GM19239 (cell line): ENCODE measurements at places on chromosomes 16 and 17.

DNA sequence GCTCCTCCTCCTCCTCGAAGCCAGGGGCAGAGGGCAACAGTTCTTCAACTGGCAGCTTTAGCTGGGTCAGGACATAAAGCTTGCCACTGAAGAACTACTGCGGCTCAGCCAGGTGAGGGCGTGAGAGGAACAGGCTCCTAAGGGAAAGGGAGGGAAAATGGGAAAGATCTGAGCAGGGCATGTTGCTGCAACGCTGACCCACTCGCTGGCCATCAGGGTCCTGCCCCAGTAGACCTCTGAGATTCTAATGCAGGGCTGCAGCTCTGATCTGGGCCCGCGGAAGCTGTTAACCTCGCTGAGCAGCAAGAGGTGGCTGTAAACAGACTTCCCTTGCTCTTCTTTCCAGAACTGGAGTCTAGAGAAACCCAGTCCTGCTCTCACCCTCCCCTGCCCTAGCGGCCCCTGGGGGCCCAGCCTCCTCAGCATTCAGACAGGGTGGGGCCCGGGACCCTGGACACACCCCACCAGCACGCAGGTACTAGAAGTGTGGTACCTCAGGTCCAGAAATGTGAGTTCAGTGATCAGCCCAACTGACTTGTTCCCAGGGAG lies 3.8 kb upstream of the TLCD2 start:
- DNase-seq, result no peak

- DNase-seq, result peak; percentile 82
These were observed 891 bp downstream of the CORO1A start for GRCh38 chr16:30184096-30184890.

GRCh38 chr17:73269791-73270190 lies 8.1 kb upstream of the CPSF4L start:
- no peak for DNase-seq

DNA sequence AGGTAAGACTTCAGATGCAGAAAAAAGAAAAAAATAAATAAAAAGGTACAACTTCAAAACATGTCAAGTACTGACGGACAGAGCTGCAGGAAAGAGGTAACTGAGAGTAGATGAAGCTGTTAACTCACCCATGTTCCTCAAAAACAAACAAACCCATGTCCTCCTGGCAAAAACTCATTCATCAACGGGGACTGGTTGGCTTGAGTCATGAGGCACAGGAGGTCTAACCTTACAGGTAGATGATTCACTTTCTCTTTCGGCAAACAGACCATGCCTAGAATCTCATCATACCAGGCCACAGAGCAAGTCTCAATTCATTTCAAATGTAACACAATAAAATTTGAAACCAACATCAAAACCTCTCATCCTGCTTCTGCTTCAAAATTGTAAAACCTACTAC lies 12.3 kb upstream of the FASN start:
- DNase-seq, result no peak

DNA sequence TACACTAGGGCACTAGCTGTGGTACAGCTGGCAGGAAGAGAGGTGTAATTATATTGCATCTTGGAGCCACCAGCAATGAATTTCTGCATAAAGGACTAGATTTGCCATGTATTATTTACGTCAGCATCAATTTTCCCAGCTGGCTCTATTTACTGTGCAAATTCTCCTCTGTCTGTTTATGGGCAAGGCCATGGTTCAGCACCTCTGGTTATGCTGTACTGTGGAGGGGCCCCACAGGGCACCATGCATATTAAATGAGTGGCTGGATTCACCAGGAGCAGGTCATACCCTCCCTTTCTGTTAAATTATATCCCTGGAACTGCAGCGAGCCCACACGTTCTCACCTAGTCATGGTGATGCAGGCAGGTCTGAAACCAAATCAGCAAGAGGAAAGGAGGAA lies 19.8 kb downstream of the RAD51D start:
- DNase-seq, result no peak

DNA sequence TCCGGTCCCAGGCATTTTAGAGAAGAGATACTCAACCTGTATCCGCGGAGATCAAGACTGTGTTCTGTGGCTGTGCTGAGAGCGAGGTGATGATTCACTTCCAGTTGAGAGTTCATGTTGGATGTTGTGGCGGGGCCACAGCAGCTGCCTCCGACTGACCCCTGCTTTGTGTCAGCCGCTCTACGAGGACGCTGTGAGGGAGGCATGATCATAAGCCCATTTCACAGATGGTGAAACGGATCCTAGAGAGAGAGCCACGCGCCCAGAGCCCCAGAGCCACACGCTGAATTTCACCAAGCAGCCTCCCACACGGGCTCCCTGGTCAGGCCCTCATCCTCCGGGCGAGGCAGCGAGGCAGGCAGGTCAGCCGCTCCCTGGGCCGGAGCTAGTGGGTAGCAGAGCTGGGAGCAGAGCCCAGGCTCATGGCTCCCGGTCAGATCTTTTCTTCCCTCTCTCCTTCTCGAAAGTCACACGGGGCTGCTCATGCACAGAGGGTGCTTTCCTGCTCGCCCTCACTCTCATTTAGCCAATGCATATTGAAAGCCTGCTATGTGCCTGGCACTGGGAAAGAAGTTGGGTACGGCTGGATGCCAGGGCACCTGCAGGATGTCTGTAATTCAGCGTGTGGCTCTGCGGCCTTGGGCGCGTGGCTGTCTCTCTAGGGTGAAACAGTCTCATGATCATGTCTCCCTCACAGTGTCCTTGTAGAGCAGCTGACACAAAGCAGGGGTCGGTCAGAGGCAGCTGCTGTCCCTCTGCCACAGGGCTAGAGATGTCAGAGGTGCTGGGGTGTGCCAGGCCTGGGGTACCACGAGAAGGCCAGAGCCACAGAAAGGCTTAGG lies 155.6 kb upstream of the CHMP6 start:
- no peak for DNase-seq

GRCh38 chr16:19006446-19007315 lies 22.9 kb downstream of the TMC7 start:
- no peak for DNase-seq

DNA sequence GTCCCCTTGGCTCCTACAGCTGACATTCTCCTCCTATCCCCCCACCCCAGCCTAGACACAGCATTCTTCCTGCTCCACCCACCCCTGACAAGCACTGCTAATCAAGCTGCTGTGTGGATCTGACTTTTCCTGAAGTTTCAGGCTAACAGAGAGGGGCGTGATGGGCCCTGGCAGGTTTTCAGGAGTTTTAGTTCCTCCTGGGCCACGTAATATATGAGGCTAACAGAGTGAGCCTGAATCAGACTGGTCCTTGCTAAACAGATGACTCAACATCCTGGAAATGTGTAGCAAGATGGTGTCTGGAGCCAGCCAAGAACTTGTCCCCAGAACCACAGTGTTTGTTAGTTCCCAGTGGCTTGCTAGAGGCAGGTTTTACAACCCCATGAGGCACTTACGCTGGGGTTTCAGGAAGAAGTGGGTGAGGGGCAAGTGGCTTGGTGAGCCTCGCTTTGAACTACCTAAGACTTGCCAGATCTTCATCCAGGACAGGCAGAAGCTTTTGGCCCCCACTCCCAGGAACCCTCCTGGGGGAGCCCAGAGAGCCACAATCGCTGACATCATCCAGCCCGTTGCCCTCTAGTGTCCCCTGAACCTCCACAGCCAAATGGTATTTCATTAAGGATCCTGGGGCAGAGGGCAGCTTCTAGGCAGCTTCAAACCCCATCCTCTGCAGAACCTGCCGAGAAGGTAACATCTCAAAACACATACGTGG lies 15.9 kb downstream of the TMEM92 start:
- DNase-seq, result no peak

GRCh38 chr17:71709271-71709890 lies 411.4 kb upstream of the SOX9 start:
- DNase-seq, result no peak

DNA sequence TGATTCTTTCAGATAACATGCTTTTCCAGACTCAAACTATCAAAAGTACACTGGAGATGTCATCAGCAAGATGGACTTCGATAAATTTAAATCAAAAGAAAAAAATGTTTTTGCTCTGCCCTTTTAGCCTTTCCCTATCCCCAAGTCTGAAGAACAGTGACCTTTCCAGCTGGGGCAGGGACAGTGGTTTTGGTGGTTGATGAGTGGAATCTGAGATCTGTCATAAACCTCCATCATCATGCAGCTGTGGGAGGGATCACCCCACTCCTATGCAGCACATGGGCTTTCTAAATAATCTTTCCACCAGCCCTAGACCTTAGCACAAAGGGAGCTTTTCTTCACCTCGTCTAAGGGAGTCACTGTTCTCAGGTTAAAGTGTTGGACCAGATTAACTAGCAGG lies 869.5 kb upstream of the SOX9 start:
- no peak for DNase-seq

GRCh38 chr16:90015586-90016338 lies 3.5 kb downstream of the DBNDD1 start:
- DNase-seq, result no peak

DNA sequence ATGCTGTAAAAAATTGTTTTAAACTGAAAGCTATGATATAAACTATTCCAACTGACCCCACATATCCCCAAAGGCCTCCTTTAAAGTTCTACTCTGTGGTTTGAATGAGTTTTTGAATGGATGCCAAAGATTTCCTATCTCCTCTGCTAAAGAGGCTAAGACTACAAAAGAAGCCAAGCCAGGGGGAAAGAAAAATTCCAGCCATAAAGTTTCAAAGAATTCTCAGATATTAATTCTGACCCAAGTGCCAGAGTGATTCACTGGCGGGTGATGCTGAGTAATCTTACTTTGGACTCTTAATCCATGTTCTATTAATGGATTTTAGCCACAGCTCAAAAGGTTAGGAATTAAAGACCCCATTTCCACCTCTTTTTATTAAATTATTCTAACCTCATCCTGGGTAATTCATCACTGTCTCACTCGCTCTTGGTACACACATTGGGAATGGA lies 60.7 kb downstream of the HS3ST3A1 start:
- no peak for DNase-seq

DNA sequence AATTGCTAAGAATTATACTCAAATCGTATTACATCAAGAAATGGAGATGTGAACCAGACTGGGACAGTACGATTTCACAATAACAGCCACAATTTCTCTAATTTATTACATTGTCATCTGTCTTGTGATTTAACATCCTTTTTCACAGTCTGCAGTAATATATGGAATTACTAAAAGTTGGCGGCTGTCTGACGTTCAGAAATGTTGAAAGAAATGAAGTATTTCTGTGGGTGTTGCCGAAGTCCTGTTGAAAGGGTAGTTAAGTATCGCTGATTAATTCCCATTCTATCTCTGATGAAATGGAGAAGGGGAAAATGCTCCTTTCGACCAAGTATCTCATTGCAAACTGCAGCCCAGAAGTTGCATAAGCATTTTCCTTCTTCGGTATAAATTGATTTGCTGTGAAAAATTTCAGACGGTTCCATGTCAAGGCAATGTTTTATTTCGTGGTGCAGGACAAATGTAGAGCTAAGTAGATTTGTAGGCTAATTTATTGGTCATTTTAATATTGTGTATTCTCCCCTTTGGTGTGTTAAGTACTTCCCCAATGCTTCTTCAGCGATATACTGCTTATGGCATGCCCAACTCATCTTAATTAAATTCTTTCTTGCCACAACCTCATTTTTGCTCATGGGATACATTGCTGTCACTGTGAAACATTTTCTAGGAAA lies 775.2 kb upstream of the RBFOX1 start:
- DNase-seq, result no peak

DNA sequence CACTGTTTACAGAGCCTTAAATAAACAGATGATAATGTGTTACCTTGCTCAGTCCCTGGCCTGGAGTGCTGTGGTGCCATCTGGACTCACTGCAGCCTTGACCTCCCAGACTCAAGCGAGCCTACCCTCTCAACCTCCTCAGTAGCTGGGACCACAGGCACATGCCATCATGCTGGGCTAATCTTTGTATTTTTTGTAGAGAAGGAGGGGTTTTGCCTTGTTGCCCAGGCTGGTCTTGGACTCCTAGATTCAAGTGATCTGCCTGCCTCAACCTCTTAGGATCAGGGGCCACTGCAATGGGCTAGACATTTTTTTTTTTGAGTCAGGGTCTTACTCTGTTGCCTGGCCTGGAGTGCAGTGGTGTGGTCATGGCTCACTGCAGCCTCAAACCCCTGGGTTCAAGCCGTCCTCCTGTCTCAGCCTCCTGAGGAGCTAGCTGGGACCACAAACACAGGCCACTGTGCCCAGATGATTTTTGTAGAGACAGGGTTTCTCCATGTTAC lies 5.0 kb upstream of the NAGLU start:
- DNase-seq, result no peak

DNA sequence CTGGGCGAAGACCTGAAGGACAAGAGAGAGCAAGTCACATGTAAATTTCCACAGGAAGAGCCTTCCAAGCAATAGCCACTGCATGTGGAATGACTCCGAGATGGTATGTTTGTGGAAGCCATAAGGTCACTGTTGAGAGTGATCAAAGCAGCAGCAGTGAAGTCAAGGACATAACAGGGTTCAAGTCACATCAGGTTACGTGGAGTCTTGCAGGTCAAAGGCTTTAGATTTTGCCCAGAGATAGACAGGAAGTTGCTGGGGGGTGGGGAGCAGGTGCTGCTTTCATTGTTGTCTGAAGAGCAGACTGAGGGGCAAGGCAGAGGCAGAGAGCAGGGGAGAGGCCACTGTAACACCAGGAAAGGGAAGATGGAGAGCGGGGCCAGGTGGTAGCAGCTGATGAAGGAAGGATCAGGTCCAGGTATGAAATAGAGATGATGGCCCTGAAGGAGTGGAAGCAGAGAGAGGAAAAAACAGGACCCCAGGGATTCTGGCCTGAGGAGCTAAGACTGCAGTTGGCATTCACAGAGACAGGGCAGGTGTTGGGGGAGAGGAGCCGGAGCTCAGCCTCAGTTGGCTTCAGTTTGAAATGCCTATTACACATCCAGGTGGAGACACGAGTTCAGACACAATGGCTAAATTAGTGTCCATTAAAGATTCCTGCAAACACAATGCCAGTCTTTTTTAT lies 129.3 kb upstream of the AXIN2 start:
- DNase-seq, result no peak

DNA sequence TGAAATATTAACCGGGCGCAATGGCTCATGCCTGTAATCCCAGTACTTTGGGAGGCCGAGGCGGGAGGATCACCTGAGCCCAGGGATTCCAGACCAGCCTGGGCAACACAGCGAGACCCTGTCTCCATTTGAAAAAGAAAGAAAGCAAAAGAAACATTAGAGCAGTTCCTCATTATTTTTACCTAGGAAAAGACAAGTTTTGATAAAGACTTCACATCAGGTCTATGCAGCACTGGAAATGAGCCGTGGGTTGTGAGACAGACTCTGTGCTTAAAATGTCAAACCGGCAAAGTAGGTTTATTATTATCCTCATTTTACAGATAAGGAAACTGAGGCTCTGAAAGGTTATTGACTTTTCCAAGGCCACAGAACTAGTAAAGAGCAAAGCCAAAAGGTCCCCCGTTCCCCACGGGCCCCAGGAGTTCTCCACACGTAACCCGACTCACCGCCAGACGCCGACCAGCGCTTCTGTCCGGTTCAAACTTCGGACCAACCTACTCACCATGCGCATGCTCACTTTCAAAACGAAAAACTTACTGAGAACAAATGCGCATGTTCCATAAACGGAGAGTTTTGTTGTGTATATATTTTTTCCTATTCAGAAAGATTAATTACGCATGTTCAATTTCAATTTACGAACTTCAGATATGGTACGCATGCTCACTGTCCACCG lies 356 bp downstream of the TUBD1 start:
- DNase-seq, result no peak
